GM04503 (cell line): ENCODE measurements at places on chromosomes 3 and 15.

GRCh38 chr15:61794881-61795280 lies 265.4 kb downstream of the VPS13C start:
- DNase-seq: peak; percentile 3

DNA sequence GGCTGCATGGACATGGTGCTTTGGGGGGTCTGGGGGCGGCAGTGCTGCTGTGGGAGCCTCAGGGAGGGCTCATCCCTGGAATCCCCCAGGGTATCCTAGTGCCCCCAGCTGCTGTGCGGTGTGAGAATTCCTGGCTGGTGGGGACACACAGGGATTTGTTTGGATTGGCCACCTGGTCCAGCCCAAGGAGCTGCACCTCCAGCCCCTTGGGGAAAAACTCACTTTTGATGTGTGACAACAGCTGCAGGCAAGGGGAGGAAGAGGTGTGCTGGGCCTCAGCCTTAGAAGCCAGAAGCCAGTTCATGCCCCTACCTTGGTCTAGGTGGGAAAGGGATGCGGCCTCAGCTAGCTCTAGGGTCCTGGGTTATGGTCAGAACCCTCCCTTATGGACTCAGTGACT lies 8.4 kb upstream of the COMMD4 start:
- DNase-seq: no peak

DNA sequence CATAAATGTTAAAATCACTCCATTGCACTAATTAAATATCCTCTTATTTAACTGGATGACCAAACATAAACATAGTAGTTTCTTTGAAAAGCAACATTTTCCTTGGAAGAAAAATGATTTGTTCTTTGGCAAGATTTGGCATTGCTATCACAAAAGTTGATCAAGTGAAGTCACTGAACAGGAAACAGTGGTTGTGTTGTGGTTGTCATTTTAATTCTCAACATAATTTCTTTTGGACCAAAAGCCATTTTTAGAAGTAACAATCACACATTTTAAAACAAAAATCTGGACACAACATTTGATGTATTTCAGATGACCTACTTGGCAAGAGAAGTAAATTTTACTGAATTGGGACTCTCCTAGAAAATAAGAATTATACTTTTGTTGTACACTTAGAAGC lies 872.3 kb downstream of the ROBO1 start:
- DNase-seq: peak; percentile 43

GRCh38 chr3:171346582-171347300 lies 113.5 kb downstream of the TNIK start:
- no peak for DNase-seq

GRCh38 chr3:7874116-7874515 lies 627.5 kb upstream of the LMCD1 start:
- no peak for DNase-seq

GRCh38 chr15:31733424-31733823 lies 296.9 kb upstream of the CHRNA7 start:
- no peak for DNase-seq

DNA sequence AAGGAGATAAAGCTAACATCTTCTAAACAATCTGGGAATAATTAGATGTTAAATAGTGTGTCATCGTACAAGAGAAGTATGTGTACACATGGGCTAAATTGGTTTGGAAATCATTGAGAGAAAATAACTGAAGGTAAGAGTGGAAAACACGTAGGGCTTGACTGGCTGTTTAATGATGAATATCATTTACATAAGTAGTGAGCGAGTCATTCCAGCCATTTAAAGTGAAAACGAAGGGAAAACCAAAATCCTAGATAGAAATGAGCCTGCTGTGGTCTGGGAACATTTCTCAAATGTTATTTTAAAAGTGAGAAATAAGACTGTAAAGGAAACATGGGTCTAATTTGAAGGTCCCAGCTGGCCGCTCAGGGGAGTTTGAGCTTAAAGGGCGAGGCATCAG lies 41.9 kb upstream of the KCNMB2 start:
- no peak for DNase-seq

DNA sequence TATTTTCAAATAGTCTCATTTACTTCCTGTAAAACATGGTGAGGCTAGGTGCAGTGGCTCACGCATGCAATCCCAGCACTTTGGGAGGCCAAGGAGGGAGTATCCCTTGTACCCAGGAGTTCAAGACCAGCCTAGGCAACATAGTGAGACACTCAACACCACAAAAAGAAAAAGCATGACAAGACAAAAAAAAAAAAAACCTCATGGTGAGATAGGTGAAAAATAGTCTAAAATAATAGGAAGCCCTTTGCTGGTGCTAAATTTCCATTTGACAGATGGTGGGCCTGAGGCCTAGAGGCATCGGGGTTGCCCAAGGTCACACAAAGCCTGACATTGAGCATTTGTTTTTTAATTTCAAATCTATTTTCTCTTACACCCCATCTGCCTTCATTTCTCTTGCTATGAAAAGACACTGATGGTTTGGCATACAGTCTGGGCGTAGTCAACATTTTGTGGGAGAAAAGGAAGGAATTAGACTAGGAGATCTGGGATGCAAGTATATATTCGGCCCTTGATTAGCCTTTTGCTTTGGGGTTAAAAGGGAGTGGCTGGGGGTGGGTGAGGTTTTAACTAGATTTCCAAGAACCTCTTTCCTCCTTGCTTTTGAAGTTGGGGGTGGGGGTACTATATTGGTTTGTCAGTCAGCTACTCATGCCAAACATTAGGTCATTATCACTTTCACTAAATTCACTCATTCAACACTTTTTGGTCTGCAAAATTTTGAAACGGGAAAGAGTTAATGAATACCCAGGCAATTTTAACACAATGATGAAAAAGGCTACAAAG lies 11.3 kb downstream of the RAB8B start:
- no peak for DNase-seq

GRCh38 chr3:33141006-33141405 lies 27.2 kb downstream of the CRTAP start:
- no peak for DNase-seq

DNA sequence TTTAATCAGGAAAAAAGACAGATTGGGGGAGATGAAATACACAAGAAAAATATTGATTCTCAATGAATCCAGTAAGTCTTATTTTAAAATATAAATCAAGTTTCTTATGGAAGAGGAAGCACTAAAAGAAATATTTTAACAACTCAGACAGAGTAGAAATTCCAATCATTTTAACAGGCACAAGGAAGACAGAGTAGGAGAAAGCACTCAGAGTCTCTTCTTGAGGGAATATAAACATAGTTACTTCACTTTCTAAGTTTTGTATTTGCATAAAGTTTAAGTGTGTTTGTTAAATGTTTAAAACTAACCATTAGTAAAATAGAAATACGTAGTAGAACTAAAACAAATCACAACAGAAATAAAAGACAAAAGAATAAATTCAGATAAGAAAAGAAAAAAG lies 24.5 kb upstream of the RTP4 start:
- DNase-seq: no peak

DNA sequence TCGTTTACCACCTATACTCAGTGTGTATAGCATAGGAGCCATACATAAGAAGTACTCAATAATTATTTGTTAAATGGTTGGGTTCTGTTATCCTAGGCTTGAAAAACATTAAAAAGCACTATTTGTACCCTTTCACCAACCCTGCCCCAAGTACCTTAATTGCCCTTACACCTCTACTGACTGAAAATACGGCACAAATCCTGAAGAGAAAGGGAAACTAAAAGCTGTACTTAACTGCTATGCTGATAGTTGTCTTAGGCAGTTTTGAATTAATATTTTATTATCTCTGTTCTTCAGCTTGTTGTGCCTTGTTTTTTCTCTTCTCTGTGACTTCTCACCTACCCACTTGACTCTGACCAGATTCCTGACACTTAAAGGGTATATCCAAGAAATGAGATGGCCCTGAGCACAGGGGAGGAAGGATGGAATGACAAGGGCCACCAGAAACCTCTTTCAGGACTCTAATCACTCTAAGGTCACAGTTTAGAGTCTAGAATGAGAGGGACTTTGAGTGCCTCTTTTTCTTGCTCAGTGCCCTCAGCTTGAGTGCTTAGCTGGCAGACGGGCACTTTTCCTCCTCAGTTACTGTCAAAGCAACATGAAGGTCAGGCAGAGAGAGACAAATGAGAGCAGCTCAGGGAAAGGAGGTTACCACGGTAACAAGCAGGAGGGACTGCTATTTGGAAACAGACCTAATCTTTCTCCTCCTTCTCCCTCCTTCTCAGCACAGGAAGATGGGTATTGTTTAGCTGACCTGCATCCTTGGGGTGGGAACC lies 136.5 kb downstream of the ZNF609 start:
- DNase-seq: peak; percentile 35

DNA sequence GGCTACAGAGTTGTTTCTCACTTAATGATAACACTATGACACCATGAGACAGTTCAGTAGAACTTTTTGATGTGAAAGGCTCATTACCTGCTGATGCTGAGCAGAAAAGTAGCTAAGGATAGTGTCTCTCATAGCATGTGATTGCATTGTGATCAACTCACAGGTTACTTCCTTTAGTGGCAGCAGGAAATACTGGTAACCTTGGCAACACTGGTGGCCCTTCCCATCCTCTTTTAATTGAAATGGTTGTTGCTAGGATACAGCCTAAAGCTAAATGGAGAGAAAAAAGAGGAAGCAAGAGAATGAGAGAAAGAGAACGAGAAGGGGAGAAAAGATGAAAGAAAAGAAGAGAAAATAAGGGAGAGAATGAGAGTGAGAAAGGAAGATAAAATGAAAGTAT lies 204.7 kb upstream of the GAP43 start:
- no peak for DNase-seq

- DNase-seq: no peak
These were observed 40.2 kb upstream of the ADAMTSL3 start for GRCh38 chr15:83613714-83614113.

GRCh38 chr3:197706658-197707057 lies 30.0 kb downstream of the RUBCN start:
- DNase-seq: no peak
